ENCODE measurements at places on chromosomes 1 and 21. TPM values are rescaled to one million over a fixed set of nuclear protein-coding genes. Genes with fewer than 3 reads are reported as not detected.

Gene GPR25
- total RNA-seq, result 0.48 TPM

Gene LAD1
- total RNA-seq, result 0.48 TPM

Gene CD244
- not detected for total RNA-seq

Gene SPRR2F
- total RNA-seq, result not detected

Gene CELA2A
- not detected for total RNA-seq

Gene S100A2
- total RNA-seq, result 8.0 TPM

Gene KCNT2
- total RNA-seq, result 4.8 TPM

Gene LRRC38
- 0.39 TPM for total RNA-seq

Gene MXRA8
- total RNA-seq, result 281 TPM

Gene LEPR
- total RNA-seq, result 8.3 TPM

Gene LHX8
- not detected for total RNA-seq

Gene CPT2
- 20.0 TPM for total RNA-seq

Gene OLIG1
- not detected for total RNA-seq

Gene TRIM67
- total RNA-seq, result not detected

Gene CALML6
- total RNA-seq, result not detected

Gene RIIAD1
- not detected for total RNA-seq

Gene MAP10
- 1.2 TPM for total RNA-seq

Gene PLEKHG5
- 15.7 TPM for total RNA-seq

Gene TPTE
- total RNA-seq, result not detected

Gene ERG
- 0.32 TPM for total RNA-seq

Gene MUL1
- total RNA-seq, result 32.7 TPM

Gene SELP
- not detected for total RNA-seq

Gene LYPD8
- total RNA-seq, result not detected

Gene CDCA8
- total RNA-seq, result 6.2 TPM

Gene PEAR1
- 14.0 TPM for total RNA-seq

Gene ATP1A4
- not detected for total RNA-seq

Gene FCER1A
- not detected for total RNA-seq

Gene AMY1B
- not detected for total RNA-seq

All from epithelial cell of alveolus of lung (primary cell).